Activated T-cell treated with anti-CD3 and anti-CD28 coated beads for 4 hours (primary cell): ENCODE measurements at places on chromosomes 4 and X.

DNA sequence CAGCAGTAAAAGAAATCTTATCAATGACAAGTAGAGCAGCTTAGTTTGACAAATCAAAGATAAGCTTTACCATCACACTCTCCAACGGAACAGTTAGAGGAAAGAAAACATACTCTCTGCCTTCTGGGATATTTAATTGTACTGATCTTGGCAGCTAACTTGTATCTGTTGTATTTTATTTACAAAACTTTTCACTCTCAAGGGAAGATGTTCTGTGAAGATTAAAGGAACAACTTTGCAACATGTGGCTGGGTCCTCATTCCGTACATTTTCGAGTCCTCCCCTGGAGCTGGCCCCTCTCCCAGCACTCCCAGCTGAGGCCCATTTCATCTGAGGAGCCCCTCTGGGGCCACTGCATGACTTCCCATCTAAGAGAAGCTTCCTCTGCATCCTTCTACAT is 74.4 kb downstream of the RPS3A start:
- no peak for DNase-seq

DNA sequence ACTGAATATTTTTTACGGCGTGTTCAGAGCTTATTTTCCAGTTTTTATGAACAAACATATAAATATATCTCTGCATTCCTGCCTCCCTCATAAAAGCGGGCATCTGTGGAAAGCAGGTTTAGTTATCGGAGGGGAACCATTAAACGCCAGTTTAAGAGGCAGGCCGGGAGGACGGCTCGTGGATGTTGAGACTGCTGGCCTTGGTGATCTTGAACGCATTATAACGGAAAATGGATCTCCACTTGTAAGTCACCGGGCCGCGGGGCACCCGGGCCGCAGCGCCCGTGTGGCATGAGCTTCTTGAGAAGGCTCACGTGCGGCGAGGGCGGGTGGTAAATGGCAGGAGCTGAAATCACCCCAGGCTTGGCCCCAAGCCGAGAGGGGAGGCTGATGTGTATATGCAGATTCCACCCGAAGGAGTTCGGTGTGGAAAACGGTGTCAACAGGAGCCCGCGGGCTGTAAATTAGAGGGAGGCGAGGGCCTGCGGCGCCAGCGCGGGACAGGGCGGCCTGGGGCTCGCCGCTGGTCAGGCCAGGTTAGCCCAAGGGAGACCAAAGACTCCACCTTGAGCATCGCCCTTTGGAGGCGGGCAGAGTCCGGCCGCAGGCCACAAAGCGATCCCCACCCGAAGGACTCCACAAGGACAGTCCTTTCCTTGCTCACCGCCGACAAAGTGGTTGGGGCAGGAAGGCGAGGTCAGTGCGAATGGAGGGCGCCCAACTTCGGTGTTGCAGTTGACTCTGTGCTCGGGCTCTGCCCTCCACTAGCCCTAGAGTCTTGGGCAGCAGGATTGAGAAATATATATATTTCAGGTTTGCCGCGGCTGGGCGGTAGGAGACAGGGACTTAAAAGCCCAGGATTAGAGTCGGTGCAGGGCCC is 1.3 kb upstream of the HAND2 start:
- no peak for DNase-seq

GRCh38 chrX:138925330-138925729 is 213.8 kb upstream of the FGF13 start:
- no peak for DNase-seq

- DNase-seq: no peak
These were observed 2016.8 kb upstream of the IGFBP7 start for GRCh38 chr4:59127006-59127405.

DNA sequence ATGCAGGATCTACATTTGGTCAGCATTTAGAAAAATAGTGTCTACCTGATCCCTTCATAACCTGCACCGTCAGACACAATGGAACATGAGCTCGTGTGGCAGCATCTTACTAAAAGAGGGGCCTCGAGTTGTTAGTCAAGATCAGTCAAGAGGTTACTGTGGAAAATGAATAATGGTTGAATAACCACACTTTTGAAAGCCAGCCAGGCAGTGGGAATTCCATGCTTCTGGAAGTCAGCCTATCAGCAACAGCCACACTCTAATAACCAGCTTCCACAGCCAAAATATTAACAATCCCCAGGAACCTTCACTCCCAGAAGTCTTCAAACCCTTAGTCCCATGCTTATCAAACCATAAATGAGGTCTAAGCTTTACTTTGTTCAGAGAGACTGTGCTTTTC is 234.3 kb downstream of the HS3ST1 start:
- no peak for DNase-seq

DNA sequence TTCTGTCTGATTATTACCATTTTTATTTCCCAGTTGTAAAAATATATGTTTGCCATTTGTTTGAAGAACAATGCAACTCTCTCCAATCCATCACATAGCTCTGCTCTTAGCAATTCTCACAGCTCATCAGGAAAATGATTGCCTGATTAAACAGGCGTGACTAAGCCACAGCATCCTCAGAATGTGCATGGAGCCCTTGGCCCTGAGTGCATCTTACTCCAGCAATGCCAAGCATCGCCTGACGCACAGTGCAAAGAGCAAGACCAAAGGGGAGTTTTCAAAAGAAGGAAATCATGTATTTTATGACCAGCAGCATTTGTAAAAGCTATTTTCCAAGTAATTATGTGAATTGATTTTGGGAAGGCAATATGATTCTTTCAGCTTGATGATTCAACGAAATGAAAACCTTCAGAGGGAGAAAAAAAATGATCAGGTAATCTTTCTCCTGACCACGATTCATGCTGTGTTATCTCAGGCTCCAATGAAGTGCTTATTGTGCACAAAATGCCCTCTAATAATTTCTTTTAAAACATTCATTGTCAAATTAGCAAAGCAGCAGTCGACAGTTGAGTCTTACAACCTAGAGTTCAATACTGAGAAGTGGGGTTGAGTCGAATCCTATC is 138.0 kb upstream of the FAM9B start:
- no peak for DNase-seq
